ENCODE measurements at places on chromosomes 6 and 20. TPM values are rescaled to one million over a fixed set of nuclear protein-coding genes. Genes with fewer than 3 reads are reported as not detected.
A peak's percentile ranks its signal among the peaks of the same experiment; 100 is the strongest.

MACROD2 gene
- total RNA-seq, result 0.51 TPM

DNA sequence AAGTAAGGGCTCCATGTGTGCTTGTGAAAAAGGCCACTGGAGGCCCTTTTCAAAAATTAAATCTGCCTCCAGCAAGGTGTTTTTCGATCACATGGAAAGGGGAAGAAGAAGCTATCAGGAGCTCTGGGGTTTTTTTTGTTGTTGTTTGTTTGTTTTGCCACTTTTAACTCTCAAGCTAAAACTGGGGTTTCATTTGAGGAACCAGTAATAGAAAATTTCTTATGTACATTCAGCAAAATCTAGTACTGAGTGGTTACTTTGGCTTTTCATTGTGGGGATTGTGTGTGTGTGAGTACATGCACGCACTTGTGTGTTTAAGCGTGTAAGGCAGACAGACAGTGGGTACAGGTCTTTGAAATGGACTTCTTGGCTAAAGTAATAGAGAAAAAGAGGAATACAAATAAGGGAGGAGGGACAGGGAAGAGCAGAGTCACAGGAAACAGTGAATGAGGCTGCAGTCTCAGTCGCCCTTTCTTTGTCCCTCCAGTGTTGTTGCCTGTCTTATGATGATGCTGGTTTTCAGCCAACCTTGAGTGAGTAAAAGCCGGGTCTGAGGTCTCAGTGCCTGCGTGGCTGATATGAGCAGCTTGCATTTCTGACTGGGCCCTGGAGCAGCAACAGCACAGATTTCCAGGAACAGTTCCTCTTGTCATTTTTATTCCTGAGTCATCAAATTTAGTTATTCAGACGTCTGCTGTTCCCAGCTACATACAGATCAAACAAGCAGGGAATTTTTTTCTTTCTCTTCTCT is 26.2 kb downstream of the SLC16A10 start:
- DNase-seq, result peak; percentile 32

- DNase-seq, result no peak
Measured at GRCh38 chr6:169407325-169407724, 153.7 kb upstream of the THBS2 start.

DNA sequence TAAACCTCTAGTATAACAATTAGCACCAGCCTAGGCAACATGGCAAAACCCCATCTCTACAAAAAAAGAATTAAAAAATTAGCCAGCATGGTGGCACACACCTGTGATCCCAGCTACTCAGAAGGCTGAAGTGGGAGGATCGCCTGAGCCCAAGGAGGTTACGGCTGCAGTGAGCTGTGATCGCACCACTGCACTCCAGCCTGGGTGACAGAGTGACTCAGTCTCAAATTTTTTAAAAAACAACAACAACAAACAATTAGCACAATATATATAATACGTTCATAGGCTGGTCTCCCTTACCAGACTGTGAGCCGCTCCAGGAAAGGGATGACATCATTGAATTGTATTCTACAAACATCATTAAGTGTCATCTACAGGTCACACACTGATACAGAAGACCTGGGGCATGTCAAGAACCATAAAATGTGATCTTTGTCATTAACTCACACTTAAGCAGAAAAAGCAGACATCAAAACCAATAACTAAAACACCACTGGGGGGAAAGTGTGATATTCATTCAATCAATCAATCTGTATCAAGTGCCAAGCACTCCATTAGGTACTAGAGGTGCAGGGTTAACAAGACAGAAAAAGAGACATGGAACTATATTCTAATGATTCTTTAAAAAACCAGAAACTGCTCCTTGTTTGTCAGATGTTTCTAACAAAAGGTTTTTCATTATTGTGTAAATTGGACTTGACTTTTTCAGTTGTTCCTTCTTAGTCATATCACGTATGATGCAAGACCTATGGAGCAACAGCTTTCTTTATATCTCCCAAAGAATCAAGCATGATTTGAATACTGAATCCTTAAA is 17.8 kb downstream of the MAP3K5 start:
- DNase-seq, result no peak

All from Daoy (cell line).